ENCODE measurements at places on chromosomes 1 and 21. TPM values are rescaled to one million over a fixed set of nuclear protein-coding genes. Genes with fewer than 3 reads are reported as not detected.

ZNF281 gene
- total RNA-seq: 5.5 TPM

GRCh38 chr21:20110368-20110767, 887.8 kb upstream of the NCAM2 start:
- DNase-seq: no peak

WNT9A gene
- 2.5 TPM for total RNA-seq

ACKR1 gene
- 22.0 TPM for total RNA-seq

DNA sequence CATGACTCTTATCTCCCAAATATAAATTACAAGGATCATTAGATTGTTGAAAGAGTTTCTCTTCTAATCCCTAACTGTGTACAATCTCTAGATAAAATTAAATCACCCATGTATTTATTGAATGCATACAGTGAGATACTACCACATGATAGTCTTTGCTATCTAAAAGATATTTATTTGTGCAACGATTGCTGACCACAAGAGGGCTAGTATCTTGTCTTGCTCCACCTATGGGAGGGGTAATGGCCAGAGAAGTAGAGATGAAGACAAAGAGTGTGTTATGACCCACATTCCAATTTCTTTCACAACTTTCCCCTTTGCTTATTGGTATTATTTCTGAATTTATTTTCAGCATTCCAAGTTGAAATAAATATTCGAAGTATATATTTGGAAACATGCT, 13.7 kb downstream of the PYHIN1 start:
- no peak for DNase-seq

DNA sequence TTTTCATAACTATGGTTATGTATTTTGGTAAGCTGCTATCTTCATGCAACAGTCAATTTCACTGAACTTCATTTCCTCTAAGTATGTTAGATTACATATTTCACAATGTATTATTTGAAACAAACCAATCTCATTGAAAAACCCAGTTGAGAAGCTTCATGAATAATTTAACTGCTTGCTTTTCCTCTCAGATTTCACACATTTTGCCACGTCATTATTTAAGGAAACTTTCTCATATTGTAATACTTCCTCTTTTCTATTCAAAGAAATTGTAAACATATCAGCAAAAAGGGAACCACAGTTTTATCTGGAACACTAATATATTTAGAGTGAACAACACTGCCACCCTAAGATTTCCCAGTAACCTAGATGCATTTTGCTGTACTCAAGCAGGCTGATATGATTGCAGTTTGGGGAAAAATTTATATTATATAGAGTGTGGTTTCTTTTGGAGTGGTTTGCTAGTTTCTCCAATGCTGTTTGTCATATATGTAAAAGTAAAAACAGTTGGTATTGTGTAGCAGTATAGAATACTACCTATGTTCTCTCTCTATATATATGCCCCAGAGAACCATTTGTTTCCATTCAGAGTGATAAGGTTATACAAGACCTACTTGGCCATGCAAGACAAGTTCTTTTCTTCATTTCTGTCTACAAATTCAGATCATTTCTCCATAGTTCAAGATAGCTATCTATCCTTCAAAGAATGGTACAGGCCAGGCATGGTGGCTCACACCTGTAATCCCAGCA, 28.4 kb upstream of the AHCTF1 start:
- no peak for DNase-seq

FLG gene
- 4,094 TPM for total RNA-seq

GRCh38 chr1:71294178-71294577, 213.3 kb upstream of the ZRANB2 start:
- DNase-seq: no peak

DNA sequence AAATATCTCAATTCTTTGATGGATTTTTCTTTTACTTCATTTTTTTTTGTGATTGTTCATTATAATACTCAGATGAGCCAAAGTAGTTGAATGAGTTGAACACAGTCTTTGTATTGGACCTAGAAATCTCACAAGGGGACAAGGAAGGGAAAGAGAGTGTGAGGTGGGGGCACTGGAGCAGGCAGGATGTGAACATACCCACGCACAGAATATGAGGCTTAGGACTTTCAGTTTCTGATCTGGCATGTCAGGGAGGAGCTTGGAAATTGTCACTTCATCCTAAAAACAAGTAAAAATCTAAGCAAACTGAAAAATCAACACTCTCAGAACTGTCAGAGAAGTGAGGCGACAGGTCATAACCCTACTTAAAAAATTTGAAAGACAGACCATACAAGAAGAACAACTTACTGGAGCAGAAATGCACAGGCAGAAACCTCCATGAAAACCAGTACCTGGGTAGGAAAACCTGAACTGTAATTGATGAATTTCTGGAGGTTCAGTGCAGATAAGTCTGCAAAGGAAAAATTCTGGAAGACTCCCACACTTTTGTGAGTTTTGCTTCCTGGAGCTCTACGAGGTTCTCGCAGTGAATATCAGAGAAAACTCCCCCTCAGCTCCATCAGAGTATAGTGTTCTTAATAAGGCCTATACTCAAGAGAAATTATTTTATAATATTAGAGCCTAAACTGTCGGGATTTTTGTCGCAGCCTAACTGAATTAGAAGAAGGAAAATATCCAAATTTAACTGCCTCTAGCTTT, 3.6 kb upstream of the PTGS2 start:
- DNase-seq: no peak

DNA sequence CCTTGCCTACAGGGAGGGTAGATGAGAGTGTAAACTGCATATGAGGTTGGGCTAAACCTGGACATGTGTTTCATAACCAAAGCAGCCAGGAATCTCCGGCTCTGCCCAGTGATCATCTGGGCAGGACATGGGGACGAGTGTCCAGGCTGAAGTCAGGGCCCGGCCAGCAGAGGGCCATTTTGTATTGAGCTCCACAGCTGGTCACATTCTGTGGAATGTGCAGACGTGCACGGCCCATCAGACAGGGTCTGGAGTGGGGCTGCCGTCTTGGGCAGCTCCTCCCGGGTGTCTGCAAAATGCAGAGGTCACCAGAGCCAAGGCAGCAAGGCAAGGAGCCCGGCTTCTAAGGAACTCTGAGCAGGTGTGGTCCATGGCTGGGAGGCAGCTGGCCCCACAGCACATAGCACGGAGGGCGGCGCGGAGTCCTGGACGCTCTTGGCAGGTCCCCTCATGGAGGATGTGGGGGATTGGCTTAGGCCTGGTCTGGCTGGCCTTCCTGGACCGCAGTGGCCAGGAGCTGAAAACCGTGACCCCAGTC, 6.2 kb downstream of the LRRC3 start:
- DNase-seq: no peak

All from lower leg skin (tissue), 4 donors.